ENCODE measurements at places on chromosomes 5 and 9.
A peak's percentile ranks its signal among the peaks of the same experiment; 100 is the strongest.

- no peak for DNase-seq
These were observed 971 bp downstream of the TMEM267 start for GRCh38 chr5:43482490-43483297.

DNA sequence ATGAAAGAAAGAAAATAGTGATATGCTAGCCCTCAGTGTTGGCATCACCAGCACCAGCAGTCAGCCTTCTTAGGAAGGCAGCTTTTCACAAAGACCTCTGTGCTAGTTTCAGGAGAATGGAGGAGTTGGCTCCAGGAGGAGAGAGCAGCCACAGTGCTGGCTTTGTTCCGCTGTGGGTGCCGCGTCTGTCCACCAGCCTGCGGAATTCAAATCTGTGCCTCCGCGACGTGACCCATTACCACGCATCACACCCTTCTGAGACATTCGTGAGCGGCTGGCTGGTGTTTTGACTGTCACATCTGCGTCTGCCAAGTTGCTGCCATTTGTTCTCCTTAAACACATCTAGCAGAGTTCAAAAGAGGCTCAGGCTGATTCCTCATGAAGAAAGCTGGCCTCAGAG, 34.4 kb downstream of the SNX18 start:
- DNase-seq = peak; percentile 38

DNA sequence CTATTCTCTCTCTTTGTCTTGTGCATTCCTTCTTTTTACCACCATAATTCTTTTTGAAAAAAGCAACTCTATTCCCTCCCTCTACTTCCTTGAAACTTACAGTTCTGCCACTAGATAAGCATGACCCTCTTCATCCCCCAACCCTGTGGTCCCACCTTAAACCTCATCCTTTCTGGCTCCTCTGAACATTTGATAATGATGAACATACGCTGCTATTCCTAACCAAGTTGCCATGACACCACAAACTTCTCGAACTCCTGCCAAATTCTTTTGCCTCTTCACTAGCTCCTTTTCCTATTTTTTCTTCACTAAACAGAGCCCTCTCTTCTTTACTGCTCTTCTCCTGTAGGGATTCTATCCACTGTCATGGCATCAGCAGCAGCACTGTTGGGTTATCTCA, 57.1 kb downstream of the MOCS2 start:
- DNase-seq = no peak

- DNase-seq = no peak
These were observed 42.8 kb downstream of the ACO1 start for GRCh38 chr9:32427111-32427873.

GRCh38 chr5:73299665-73300336, 126.8 kb downstream of the TMEM174 start:
- DNase-seq = no peak

DNA sequence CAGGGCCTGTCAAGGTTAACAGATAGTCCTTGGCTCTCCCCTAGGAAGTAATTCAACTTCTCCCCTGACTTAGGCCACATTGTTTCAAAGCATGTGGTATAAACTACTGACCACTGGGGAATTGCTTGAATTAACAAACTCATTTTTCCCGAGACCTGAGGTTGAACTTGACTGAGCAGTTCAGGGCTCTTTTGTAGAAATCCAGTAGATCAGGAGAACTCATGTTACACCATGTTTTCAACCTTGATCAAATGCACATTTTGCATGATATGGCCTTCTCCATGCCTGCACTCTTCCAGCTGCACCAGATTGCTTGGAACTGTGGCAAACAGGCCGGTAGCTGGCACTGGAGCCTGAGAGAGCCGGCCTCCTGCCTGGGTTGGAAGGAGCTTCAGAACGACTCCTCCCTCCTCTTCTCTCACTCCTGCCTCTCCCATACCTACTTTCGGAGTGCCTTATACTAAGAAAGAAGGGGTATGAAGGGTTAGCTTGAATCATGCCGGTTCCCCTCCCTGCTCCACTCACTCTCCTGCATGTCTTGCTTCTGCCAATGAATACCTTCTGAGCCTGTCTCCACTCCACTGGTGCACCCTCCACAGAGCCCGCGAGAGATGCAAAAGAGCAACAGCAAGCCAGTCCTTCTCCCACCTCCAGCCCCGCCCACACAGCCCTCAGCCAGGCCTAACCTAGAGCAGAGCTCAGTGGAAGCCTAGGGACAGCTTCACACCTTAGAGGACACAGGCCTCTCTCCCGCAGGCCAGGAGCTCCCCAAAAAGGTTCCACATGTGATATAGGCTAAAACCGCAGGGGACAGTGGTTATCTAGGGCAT, 159.4 kb downstream of the MACROH2A1 start:
- no peak for DNase-seq

DNA sequence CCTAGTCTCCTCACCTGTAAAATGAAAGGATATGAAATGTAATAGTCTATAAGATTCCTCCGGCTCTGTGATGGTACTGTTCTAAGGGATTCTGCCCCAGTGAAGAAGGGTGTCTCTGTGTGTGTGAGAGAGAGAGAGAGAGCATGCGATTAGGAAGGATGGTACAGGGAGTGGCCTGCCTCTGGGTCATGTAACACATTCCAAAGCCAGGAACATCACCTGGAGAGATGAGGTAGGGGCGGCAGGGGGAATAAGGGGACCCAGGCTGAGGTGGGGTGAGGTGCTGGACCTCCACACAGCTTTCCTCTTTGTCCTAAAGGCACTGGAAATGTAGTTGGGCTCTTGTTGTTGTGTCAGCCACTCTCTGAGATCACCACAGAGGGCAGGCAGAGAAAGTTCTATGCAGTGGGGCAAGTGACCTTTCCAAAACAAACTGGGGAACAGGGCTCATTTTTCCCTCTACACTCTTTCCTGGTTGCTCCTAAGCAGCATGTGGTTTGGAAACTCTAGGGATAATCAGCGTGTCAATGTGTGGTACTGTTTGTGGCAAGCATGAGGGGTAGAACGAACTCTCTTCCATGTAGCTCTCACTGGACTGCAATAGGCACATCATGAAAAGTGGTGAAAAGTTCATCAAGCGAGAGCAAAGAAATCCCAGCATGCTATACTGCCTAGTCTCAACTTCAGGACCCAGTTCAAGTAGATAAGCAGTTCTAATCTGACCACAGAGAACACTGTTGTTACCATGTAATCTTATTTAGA, 65.0 kb downstream of the SEMA6A start:
- no peak for DNase-seq

- no peak for DNase-seq
These were observed 65.4 kb upstream of the FCN1 start for GRCh38 chr9:134983074-134983473.

GRCh38 chr5:35887321-35888100, 30.8 kb downstream of the IL7R start:
- DNase-seq = no peak

GRCh38 chr9:74630228-74630627, 133.1 kb downstream of the RORB start:
- no peak for DNase-seq

GRCh38 chr9:93302586-93303257, 118.8 kb downstream of the WNK2 start:
- no peak for DNase-seq

GRCh38 chr9:111232997-111233790, 96.8 kb downstream of the OR2K2 start:
- no peak for DNase-seq

GRCh38 chr5:144779368-144779767, 608.7 kb downstream of the KCTD16 start:
- DNase-seq = no peak

- no peak for DNase-seq
These were observed 7.6 kb downstream of the ARPC5L start for GRCh38 chr9:124869466-124869985.

DNA sequence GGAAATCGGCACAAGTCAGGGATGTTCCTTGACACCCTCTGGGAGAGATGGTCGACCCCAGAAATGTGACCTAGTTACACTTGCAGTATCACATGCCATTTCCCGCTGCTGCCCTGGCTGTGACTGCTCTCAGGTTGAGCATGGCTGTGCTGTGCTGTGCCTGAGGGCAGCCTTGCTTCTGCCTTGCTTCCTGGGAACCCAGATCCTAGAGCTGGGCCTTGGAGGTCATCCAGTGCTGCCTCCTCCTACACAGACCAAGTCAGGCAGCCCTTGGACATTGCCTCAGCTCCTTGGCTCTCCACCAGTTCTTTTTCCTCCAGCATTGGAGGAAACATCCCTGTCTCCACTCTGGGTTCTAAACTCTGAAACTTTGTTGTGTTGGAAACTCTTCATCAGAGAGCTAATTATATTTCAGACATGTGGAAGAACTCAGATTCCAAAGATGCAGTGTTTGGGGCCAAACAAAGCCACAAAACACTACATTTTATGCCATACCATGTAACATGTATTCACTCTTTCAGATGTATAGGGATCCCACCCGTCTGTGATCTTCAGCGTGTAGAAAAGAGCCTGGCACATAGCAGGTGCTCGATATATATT, 6.1 kb downstream of the MAMDC2 start:
- DNase-seq = peak; percentile 6

GRCh38 chr5:53023969-53024368, 34.8 kb downstream of the ITGA2 start:
- no peak for DNase-seq

- DNase-seq = peak; percentile 7
These were observed 316.2 kb upstream of the CLINT1 start for GRCh38 chr5:158174918-158175851.

- no peak for DNase-seq
These were observed 109.1 kb downstream of the SUSD1 start for GRCh38 chr9:112065806-112066606.

DNA sequence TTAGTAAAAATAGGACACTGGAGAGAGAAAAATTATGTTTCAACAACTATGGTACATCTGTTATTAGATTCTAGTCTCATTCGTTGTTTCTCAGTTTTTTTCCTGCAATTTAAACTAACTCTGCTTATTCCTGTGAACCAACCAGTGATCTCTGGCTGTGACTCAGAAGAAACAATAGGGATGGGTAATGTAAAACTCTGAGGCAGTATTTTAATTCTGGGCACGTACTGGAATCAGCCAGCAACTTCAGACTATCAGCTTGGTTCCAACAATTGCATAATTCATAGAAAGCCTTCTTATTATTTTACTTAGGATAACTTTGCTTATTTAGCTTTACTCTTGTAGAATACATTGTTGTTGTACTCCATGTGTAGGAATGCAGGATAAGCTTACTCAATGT, 28.8 kb downstream of the MLLT3 start:
- DNase-seq = no peak

GRCh38 chr9:16062542-16063240, 509.8 kb downstream of the CCDC171 start:
- no peak for DNase-seq

- DNase-seq = no peak
These were observed 290.2 kb downstream of the DMRT2 start for GRCh38 chr9:1340390-1340789.

DNA sequence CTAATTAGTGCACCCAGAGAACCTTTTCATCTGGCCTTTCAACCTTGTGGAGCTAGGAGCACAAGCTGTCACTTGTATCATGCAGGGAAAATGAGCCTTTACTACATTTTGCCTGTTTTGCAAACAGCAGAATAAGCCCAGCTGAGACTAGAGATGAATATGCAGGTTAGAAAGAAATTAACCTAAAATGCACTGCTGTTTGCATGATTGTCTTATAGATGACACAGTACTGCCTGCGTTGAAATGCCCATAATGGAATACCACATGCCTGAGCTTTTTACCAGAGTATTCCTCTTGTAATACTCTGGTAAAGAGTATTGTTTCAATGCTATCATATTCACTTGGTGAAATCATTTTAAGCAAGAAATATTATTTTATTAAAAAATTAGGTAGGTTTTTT, 90.7 kb downstream of the SNX24 start:
- DNase-seq = no peak

- no peak for DNase-seq
These were observed 124.9 kb downstream of the FGF1 start for GRCh38 chr5:142561029-142561428.

DNA sequence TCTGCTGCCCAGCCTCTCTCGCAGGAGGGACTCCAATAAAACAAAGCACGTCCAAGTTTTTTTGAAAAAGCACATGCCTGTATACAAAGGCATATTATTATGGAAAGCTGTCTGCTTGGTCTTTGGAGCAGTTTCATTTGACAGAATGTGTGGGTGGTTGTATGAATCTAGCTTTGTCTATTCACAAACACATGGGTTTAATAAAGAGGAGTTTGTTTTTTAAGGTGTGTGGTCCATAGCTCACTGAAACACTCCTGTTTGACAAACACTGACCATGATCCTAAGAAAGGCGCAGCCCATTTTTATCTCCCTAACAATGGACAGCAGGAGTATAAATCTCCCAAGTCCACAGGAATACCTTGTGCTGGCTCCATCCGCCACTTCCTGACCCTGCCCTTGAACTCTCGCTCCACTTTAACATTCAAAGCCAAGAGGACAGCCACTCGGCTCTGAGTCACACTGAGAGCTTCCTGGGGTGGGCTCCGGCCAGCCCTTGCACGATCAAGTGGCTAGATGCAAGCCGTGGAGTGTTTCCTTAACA, 371.9 kb downstream of the EBF1 start:
- no peak for DNase-seq

- DNase-seq = no peak
These were observed 48.7 kb downstream of the FBXW11 start for GRCh38 chr5:171957591-171958251.

GRCh38 chr5:1886846-1887587, 4.3 kb upstream of the IRX4 start:
- no peak for DNase-seq

- no peak for DNase-seq
These were observed 61.5 kb downstream of the SPRY4 start for GRCh38 chr5:142263346-142263745.

DNA sequence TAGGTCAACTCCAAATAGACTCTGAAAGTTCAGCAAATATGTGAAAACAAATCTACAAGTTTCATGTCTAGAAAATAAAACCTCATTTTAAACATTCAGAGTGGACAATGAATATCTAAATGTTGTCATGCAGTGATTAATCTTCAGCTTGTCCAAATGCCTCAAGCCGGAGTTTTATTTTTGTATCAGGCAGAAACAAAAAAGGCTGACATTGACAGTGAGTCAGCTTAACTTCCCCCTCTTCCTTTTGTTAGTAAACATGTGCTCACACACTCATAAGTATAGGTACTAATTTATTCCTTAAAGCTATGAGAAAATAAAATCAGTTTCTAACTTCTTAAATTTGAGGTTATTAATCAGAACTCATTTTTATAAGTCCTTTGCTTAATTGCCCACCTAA, 467.9 kb upstream of the DAB2 start:
- no peak for DNase-seq
